Brain microvascular endothelial cell (primary cell): ENCODE measurements at places on chromosomes 5 and 9.

DNA sequence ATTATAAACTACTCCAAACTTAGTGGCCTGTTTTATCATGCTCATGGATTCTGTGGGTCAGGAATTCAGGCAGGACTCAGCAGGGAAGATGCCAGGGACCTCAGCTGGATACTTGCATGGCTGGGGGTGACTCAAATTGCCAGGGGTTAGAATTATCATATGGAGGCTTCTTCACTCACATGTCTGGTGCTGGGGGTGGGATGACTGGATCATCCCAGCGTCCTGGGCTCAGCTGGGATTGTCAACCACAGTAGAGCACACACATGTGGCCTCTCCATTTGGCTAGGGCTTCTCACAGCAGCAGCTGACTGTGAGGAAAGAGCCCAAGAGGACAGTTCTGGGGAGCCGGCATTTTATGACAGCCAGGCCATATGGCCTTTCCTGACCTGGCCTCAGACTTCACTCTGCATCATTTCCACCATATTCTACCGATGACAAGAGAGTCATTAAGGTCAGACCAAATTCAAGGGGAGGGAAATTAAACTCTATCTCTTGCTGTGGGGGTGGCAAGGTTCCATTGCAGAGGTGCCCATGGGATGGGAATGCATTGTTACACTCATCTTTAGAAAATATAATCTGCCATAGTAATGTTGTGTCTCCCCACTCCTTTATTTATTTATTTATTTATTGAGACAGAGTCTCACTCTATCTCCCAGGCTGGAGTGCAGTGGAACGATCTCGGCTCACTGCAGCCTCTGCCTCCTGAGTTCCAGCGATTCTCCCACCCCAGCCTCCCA is 5.2 kb upstream of the GRK6 start:
- DNase-seq, result no peak

GRCh38 chr9:108599571-108599970 is 256.2 kb downstream of the ACTL7B start:
- no peak for DNase-seq

DNA sequence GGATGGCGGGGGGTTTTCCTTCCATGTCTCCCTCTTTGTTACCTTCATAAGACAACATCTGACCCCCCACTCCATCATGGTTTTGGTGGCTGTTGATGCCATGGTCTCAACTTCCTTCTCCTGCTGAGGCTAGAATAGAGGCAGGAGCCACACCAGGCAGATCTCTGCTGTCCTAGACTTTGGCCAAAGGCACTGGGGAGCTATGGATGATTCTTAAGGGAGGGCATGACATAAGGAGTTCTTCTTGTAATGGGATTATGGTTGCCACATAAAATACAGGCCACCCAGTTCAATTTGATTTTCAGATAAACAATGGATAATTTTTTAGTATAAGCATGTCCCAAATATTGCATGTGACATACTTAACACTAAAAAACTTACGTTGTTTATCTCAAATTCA is 52.2 kb upstream of the IER5L start:
- no peak for DNase-seq

- DNase-seq, result no peak
Observed at GRCh38 chr5:181121675-181122561, 9.1 kb downstream of the OR2V1 start.

GRCh38 chr5:59222687-59223511 is 640.0 kb downstream of the RAB3C start:
- DNase-seq, result no peak

GRCh38 chr5:93735378-93735777 is 6.0 kb downstream of the POU5F2 start:
- peak; percentile 28 for DNase-seq

- peak; percentile 90 for DNase-seq
Observed at GRCh38 chr5:124655921-124656511, 90.4 kb downstream of the ZNF608 start.

GRCh38 chr5:60671899-60672692 is 27.9 kb downstream of the DEPDC1B start:
- no peak for DNase-seq

DNA sequence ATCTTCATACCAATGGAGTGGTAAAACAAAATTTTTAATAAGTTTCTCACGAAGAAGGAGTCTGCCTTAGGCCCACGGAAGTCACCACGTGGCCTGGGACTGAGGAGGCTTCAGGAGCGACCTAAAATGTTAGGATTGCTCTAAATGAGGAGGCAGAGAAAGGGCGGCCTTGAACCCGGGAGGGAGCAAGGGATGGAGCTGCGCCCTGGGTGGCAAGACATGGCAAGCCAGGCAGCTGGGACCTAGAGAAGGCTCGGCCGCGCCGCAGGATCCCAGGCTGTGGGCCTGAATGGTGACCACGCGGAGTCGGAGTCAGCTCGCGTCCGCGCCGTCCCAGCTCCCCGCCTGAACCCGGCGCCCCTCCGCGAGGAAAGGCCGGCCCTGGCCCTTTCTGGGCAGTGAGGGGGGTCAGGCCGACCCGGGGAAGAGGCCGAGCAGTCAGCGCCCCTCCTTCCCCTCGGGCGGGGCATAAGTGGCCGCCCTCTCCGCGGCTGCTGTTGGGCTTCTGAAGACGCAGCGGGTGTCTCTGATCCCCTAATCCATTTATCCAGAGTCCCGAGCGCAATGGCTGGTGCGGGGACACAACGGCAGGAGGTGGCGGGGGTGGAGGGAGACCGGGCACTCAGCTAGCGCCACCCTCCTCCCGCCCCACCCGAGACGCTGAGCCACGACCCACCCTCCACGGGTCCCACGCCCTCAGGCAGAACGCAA is 10.6 kb downstream of the IRX1 start:
- no peak for DNase-seq

GRCh38 chr5:41337724-41338123 is 124.4 kb upstream of the C6 start:
- no peak for DNase-seq

- DNase-seq, result no peak
Observed at GRCh38 chr5:178333821-178334481, 101.3 kb upstream of the PHYKPL start.

- no peak for DNase-seq
Observed at GRCh38 chr5:149680810-149681221, 49.3 kb upstream of the PPARGC1B start.

- peak; percentile 85 for DNase-seq
Observed at GRCh38 chr5:82165740-82166530, 112.2 kb downstream of the RPS23 start.

DNA sequence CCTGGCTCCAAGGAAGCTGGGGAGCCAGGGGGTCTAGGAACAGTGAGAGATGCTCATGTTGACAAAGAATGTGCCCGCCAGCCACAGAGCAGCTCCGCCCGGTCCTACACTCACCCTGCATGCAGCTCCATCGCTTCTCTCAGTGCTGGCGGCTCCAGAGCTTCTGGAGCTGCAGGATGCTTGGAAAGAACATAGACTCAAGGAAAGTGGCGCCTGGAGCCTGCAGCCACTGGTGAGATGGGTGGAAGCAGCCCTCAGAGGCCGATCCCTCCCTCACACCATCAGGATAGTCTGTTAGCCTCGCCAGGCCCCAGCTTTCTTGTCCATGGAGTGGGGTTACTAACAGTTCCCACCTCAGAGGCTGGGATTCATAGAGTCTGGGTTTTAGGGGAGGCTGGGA is 26.4 kb upstream of the SLC6A19 start:
- no peak for DNase-seq

DNA sequence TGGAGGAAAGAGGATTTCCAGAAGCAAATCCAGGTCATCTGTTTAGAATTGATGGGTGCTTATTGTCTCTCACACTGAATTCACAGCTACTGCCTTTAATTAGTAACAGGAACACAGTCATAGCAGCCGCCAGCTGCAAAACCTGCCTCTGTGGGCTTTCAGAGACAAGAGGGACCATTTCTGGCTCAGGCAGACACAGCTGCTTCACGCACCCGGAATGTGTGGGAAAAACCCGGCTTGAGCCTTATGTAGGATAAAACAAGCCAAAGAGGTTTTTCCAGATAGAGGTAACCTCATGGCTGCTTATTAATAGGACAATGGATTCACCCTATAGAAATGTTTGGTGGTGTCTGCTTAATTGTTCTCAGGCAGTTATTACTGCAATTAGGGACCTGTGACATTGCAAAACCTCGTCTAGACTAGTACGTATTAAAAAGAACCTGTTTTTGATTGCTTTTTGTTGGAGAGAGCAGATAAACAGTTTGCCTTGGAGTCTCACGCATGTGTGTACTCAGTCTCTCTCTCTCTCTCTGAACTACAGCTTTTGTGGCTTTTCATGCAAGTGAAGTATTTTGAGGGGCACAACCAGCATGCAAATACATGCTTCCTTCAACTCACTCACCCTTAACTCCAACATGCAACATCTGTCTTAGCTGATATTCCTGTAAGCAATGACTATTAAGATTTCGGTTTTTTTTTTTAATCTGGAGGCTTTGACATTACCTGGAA is 302.7 kb downstream of the PLK2 start:
- DNase-seq, result peak; percentile 52

- peak; percentile 19 for DNase-seq
Observed at GRCh38 chr5:42943931-42944631, 96.0 kb downstream of the ANXA2R start.

GRCh38 chr5:75242067-75242466 is 5.4 kb upstream of the ANKRD31 start:
- no peak for DNase-seq

DNA sequence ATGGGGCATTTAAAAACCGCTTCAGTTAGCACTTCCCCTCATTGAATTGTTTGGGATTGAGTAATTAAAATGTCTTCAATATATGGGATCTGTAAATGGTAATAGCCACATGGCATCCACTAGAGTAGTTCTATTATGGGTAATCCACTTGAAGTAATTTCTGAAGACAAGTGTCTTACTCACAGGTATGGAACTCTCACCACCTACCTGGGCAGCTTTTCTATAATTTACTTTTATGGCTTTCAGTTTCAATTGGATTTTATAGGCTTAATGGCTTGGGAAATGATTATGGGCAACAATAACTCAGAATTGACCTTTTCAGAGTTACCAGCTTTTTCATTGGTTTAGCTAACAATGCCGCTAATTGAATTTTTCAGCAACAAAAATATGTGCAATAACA is 597.9 kb downstream of the PTPRD start:
- DNase-seq, result no peak

DNA sequence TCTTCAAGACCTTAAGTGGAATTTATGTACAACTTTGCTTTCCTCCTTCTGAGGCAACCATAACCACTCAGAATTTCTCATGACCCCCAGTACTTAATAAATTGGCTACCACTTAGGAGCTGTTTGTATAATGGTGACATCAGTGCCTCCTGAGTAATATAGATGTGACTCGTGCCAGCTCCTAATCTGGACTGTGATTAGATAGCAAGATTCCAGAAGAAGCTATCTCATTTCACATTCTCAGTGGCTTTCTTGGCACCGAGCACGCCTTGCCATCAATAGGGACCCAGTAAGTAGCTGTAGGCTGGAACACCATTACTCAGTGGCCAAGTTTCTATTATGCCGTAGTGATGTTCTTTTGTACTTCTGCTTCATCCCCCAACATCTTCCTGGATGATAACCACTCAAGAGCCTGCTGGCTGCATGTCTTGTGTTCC is 228.8 kb downstream of the CD180 start:
- peak; percentile 78 for DNase-seq

- no peak for DNase-seq
Observed at GRCh38 chr9:121240472-121241135, 27.4 kb upstream of the GSN start.

- DNase-seq, result no peak
Observed at GRCh38 chr5:120630550-120630949, 166.4 kb downstream of the PRR16 start.

DNA sequence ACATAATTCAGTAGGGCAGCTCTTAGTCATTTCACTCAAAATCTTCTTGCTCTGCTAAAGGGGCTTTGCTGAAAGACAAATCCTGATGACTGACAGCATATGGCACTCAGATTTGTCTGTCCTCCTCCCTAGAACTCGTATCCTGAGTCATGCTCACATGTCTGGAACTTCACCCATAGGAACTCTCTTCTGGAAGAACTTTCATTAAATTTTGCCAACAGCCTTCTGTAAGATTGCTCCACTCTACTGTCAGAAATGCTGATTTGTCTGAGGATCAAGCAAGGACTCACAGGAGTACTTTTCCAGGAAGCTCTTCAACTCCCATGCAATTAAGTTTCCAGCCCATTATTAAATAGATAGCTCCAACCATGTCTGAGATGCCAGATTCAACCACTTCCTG is 59.8 kb upstream of the SNX2 start:
- DNase-seq, result peak; percentile 31

DNA sequence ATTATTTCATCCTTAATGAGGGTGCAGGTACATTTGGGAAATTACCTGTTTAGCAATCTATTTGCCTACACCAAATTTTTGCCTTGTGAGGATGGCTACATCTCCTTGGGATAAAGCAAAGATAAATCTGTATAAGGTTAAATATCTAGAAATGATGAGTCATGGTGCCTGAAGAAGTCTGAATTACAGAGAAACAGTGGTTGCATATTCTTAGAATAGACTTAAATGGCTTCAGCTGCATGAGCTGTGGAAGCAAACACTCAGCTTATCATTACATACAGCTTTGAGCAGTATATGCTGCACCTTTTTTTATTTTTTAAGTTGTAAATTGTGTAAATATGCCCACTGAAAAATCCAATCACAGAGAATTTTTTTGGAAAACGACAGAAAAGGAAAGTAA is 153.5 kb downstream of the RAPGEF6 start:
- no peak for DNase-seq

DNA sequence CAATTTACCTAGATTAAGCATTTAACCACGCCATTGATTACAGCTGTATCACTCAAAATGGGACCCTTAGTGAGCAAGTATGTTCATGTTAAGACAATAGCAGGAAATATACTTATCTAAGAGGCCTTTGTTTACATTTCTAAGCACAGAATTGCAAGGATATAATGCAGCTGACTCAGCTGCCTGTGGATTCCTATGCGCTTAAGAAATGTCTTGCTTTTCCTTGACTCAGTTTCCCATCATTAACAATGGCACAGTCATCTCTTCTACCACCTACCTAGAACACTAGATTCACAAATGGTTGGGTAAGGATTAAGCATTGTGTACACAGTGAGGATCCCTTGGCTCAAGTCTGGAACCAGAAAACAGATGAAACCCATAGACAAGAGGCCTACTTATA is 163.8 kb downstream of the TSSK1B start:
- DNase-seq, result peak; percentile 58

GRCh38 chr5:133817456-133817855 is 151.0 kb downstream of the C5orf15 start:
- no peak for DNase-seq

GRCh38 chr9:131554843-131555351 is 9.6 kb downstream of the PRRT1B start:
- no peak for DNase-seq
